ENCODE measurements at places on chromosomes 4 and X.

DNA sequence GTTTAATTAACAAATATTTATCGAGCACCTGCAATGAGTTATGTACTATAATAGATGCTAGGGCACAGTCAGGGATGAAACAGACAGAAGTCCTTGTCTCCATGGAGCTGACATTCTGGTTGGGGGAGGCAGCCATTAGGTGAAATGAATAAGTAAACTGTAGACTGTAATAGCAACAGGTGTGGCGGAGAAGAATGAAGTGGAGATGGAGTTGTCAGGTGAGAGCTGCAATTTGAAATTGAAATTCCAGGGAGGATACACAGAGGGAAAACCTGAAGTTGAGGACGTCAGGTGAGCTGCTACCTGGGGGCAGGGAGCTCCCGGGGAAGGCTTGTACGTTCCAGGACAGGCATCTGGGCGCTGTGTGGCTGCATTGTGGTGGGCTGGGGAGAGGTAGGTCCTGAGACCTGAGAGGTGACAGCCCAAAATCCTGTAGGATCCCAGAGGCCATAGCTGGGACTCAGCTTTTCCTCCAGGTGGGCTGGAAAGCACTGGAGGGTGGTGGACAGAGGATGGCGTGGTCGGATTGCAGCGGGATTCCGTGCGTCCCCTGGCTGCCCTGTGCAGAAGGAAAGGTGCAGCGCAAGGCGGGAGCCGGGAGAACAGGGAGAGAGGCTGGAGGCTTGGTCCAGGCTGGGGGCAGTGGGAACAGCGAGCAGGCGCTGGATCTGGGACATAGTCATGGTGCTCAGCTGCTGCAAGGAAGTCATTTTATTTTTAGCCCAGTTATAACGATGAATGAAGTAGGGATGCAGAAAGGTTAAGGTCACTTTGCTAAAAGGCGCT lies 24.8 kb downstream of the CYTL1 start:
- no peak for DNase-seq

DNA sequence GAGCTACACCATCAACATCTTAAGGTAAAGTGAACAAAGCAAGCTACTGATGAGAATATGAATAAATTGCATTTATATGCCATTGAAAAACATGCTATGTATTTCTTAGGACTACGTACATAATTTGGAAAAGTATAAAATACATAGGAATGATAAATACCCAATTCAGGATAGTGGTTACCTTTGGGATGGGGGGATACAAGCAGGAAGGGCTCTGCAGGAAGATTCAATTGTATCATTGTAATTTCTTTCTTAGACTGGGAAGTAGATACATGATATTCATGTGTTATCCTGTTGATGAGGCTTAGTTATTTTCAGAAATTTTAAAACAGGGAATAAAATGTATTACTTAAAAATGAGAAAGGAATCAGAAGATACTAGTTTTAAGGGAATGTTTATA lies 43.4 kb downstream of the TRAPPC11 start:
- no peak for DNase-seq

DNA sequence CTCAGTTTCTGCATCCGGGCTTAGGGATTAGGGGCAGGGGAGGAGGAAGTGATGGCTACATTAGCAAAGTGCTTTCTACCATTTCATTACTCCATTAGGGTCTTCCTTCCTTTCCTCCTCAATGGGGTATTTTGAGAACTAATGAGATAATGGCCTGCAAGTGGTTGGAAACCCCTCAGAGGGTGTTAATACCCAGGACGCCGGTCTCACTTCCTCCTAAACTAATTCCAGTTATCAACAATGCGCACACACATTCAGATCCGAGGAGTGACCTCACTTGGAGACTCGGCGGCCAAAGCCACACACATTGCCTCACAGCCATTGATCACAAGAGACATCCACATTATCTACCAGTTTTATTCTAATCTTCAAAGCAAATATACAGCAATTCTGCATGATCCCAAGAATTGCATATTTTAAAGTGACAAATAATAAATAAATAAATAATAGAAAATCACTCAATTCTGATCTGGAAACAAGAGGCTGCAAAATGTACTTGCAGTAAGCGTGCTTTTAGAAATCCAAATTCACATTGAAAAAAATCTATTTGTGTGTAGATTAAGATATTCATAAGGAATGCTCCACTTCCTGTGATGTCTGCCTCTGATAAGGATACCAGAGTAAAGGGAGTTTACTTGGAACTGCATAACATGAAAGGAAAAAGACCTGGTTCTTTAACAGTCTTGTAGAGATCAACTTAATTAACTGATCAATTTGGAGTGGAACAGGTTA lies 329.1 kb downstream of the FBXW7 start:
- DNase-seq, result no peak

DNA sequence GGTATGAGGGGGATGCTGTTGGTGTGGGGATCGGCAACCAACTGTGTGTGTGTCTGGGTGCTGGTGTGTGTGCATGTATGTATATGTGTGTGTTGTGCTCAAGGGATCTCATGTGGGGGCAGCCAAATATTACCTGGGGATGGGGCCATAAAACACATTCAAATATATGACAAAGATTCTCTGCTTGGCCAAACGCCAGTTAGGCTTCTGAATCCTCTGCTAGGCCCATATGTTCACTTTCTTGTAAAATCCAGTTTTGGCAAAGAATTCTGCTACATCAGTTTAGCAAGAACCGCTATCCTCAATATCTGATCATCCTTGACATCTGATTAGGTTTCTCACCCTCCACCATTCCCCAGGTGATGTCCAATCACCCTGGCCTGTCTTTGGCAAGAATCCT lies 106.6 kb downstream of the RASL11B start:
- no peak for DNase-seq

DNA sequence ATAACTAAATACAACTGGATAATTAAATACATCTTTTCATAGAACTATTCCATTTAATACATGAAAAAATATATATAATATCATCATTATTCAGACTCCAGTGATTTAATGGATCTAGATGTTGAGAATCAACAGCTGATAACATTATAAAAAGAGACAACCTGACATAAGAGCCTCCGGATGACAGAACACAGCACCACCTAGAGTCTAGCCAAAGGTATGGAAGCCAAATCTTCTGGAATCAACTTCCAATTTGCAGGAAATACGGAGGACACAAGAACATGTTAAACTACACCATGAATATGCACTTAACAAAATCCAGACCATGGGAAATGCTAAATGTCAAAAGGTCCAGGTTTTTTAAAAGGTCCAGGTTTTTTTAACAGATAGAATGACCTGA lies 55.0 kb downstream of the LRBA start:
- DNase-seq, result peak; percentile 17

DNA sequence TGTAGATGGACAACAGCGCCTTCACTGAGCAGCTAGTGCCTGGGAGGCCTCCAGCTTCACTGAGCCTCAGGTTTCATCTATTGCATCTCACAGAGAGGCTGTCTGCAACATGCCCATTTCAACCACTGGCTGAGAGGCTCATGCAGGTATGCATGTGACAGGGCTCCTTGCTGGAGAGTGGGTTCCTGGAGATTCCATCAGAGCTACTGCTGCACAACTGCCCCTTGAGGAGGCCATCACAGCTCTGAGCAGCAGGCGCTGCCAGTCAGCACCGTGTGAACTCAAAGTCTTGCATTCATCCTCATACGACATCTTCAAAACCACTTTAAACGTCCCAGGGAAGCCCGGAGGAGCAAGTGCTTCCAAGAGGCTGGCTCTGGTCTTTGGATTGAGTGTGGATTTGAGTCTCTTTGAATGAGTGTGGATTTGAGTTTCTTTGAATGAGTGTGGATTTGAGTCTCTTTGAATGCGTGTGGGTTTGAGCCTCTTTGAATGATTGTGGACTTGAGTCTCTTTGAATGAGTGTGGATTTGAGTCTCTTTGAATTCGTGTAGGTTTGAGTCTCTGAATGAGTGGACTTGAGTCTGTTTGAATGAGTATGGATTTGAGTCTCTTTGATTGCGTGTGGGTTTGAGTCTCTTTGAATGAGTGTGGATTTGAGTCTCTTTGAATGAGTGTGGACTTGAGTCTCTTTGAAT lies 8.7 kb downstream of the P2RY8 start:
- no peak for DNase-seq

- no peak for DNase-seq
Observed at GRCh38 chrX:115960440-115961084, 210.0 kb upstream of the AGTR2 start.

DNA sequence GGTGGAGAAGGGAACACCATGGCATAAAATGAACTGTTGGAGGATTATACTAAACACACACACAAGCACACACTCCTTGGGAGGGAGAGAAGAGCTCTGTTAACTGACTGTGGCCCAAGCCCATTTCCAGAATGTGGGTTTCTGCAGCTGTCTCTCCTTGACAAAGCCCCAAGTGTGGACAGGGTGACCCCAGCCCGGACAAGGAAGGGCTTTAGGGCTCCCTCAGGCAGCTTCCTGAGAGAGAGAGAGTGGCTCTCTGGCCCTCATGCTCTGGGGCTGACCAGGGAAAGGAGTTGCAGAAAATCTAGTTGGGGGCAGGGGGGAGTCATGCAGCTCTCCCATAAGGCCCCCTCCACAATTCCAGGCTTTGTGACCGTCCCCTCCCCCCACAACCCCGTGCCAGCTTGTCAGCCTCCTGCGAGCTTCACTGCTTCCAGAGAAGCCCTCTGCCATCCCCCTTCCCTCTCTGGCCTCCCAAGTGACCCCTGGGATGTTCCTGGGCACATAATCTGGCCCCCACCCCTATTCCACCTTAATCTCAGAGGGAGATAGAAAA lies 590 bp downstream of the ARHGEF9 start:
- DNase-seq, result no peak

DNA sequence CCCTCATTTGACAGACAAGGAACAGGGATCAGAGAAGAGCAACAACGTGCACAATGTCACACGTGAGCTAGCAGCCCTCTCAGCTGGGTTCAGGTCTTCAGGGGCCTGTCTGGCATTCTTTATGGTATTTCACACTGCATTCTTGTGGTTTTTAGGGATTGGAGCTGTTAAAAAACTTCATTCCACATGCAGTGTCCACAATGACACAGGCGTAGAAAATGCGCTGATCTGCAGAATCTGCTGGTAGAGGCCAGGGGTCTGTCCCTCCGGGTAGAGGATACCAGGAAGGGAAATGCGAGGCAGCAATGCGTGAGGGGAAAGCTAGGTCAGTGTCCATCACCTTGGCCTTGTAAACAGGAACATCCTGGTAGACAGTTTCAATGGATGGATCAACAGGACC lies 36.6 kb downstream of the MAP7D3 start:
- peak; percentile 70 for DNase-seq

DNA sequence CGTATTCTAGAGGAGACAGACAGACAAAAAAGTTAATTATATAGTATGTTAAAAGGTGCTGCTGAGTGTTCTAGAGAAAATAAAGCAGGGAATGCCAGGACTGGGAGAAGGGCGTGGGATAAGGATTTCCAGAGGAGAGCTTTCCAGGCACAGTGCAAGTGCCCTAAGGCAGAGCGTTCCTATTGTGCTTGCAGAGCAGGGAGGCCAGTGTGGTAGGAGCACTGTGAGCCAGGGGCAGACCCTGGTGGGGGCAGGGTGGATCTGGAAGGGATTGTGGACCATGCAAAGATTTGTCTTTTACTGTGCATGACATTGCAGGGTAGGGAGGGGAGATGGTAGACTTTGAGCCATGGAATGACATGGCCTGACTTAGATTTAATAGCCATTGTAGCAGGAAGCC lies 25.8 kb downstream of the EXOC1 start:
- DNase-seq, result no peak

DNA sequence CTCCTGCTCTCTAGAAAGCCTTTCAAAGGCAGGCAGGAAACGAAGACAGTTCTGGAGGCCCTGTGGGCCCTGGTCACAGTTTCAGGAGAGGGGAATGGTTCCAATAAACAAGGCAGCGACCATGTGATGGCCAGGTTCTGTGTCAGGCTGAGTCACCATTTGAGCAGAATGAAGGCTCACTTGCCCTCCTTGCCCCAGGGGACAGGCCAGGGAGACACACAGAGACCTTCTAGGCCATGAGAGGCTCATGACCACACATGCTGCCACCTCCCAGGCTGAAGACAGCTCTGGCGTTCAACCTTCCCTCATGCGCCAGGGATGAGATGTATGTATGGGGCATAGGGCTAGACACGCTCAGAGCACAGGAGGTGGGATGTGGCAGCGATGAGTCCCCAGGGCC lies 22.9 kb upstream of the TRIM2 start:
- DNase-seq, result no peak

DNA sequence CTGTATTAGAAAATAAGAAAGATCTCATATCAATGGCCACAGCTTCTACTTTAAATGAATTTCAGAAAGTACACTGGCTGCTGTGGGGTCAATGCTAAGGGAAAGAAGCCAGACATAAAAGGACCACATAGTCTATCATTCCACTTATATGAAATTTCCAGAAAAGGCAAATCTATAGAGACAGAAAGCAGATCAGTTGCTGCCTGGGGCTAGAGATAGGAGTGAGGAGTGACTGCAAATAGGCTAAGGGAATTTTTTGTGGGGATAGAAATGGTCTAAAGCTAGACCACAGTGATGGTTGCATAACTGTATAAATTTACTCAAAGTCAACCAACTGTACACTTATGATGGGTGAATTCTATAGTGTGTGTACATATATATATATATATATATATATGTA lies 8.3 kb downstream of the GAB3 start:
- DNase-seq, result no peak

DNA sequence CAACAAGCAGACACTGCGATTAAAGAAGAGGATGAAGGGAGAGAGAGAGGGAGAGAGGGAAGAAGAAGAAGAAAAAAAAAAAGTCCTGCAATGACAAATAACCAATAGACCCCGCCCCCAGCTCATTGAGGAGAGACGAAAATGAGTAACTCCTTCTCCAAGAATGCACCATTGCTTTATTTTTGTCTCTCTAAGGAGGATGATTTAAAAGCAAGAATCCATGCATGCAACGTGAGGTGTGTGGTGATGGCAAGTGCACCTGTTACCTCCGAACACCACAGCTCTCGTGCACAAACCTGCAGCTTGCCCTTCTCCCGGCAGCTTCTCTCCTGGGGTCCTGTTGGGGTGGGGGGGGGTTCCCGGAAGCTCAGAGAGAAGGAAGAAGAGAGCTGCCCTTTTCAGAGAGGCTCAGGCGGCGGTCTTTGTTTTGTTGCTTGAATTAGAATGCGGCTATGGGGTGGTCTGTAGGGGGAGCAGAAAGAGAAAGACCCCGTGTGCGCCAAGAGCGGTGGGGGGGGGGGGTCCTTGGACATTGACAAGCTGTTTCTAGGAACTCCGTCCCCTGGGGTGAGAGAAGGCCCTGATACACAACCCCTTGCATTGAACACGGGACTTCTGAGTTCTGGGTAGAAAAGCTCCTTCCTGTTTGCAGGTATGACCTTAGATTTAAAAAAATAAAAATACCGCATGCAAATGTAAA lies 100.7 kb downstream of the CRLF2 start:
- DNase-seq, result no peak

DNA sequence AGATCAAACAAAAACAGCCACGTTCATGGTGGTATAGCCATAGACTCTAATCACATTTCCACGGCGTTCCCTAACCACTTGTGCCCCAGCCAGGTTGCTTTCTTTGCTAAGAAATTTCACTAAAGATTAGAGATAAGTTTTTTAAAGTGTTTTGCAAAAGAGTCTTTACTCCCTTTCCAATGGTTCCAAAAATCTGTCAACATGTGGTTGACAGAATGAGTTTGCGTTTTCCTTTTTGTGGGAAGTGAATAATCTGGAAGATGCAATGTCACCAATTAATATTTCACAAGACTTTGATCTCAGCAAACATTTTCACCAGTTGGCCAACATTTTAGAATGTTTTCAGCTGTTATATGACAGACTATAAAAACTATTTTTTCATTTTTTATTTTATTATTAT lies 35.3 kb downstream of the CXCL1 start:
- DNase-seq, result no peak

Measured in fibroblast of the conjunctiva (primary cell).